ENCODE measurements at places on chromosomes 2 and 18.
A peak's percentile ranks its signal among the peaks of the same experiment; 100 is the strongest.

- no peak for DNase-seq
These were observed 74.7 kb downstream of the TGIF1 start for GRCh38 chr18:3524706-3525105.

GRCh38 chr18:29307231-29307630 lies 1130.3 kb upstream of the CDH2 start:
- DNase-seq, result no peak

- no peak for DNase-seq
These were observed 59.4 kb downstream of the STEAP3 start for GRCh38 chr2:119282996-119283511.

GRCh38 chr2:160541745-160542144 lies 48.1 kb upstream of the RBMS1 start:
- DNase-seq, result no peak

DNA sequence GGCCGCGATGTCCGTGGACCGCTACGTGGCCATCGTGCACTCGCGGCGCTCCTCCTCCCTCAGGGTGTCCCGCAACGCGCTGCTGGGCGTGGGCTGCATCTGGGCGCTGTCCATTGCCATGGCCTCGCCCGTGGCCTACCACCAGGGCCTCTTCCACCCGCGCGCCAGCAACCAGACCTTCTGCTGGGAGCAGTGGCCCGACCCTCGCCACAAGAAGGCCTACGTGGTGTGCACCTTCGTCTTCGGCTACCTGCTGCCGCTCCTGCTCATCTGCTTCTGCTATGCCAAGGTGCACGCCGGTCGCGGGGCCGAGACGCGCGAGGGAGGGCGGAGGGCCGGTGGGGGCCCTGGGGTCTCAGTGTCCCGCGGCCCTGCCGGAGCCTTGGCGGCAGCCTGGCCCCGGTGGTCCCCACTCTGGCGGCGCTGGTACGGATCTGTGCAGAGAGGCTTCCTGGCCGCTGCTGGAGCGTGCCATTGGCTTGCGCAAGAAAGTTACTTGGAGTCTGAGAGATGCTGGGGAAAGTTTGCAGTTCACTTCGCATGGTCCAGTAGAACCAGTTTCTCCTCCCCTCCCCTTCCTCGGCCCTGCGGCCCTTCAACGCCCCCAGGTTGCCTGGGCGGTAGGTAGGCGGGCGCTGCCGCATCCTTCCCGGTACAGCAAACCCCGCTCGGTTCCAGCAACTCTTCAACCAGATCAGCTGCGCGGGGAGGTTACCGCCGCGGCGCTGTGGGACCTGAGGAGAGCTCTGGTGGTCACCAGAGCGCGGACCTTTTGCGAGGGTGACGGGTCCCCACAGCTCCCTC lies 1.5 kb downstream of the GALR1 start:
- DNase-seq, result no peak

- peak; percentile 24 for DNase-seq
These were observed 35.4 kb downstream of the STAT4 start for GRCh38 chr2:191115391-191115790.

DNA sequence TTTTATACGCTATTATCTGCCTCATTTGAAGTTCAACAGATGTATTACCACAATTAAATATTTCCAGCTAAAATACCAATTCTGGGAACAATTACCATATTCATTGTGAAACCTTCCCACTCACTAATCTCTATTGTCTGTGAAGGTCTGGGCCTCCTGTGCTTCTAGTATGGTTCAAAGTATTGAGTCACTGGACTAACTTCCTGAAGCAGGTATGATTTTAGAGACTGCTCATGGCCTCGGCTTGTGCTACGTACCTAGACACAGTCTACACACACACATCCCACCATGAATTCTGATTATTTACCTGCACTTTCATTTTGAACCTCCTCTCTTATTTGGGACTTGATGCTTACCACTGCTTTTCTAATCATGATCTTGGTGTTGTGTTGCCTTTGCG lies 180.7 kb upstream of the EPHA4 start:
- no peak for DNase-seq

Measured in activated CD8-positive, alpha-beta memory T cell treated with anti-CD3 and anti-CD28 coated beads for 1 hour (primary cell).